ENCODE measurements at places on chromosomes 5 and 9.

GRCh38 chr9:121498487-121499176, 1.0 kb downstream of the GGTA1 start:
- no peak for DNase-seq

- no peak for DNase-seq
These were observed 68.4 kb upstream of the NR3C1 start for GRCh38 chr5:143471666-143472464.

DNA sequence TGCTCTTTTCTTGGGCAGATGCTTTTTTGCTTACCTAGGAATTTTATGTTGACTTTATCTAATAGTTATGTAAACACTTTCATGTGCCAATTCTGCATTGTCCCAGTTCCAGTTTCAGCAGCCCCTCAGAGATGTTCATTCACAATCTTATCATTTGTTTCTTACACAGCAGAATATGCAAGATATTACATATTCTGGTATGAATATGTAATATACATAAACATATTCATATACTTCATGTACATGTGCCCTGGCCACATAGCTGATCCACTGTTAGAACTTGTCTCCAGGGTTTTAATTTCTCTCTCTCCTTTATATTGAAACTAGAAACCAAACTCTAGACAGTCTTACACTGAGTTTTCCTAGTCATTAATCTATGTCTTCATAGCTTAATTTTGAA, 90.2 kb upstream of the PARP8 start:
- no peak for DNase-seq

DNA sequence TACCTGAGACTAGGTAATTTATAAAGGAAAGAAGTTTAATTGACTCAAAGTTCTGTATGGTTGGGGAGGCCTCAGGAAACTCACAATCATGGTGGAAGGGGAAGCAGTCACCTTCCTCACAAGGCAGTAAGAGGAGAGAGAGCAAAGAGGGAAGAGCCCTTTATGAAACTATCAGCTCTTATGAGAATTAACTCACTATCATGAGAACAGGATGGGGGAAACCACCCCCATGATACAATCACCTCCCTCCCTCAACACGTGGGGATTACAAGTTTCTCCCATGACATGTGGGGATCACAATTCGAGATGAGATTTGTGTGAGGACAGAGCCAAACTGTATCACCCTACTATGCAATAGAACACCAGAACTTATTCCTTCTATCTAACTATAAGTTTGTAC, 27.9 kb downstream of the CD274 start:
- DNase-seq, result no peak

Measured in GM12864 (cell line).